ENCODE measurements at places on chromosomes 3 and 15.

- no peak for DNase-seq
Observed at GRCh38 chr3:184525337-184526087, 36.1 kb upstream of the EPHB3 start.

GRCh38 chr3:58034738-58035523, 26.7 kb downstream of the FLNB start:
- DNase-seq = peak; percentile 12

DNA sequence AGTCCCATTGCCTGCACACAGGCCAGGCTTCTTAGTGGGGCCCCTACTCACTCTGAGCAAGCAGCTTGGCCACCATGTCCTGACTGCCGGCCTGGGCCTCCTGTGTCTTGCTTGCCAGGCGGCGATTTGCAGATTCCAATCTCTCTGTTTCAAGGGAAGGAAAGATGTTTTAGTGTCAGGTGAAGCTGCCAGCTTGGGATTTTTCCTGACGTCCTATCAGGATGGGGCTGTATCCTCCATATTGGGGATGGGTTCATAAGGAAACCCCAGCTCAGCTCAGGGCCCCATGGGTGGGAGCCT, 8.5 kb downstream of the AMOTL2 start:
- no peak for DNase-seq

DNA sequence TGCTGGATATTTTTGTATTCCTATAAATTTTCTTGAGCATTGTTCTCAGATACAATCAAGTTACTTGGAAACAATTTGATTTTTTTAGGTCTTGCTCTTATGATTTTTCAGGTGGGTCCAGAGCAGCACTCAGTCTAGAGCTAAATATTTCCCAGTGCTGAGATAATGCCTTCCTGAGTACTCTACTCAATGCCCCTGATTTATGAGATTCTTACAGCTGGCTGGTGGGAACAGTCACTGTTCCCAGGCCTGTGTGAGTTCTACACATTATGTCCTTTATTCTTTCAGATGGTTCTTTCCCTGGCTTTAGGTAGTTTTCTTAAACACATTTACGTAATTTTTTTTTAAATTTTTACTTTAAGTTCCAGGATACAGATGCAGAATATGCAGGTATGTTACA, 51.0 kb upstream of the EIF5A2 start:
- no peak for DNase-seq

GRCh38 chr3:13827699-13828098, 52.2 kb downstream of the WNT7A start:
- no peak for DNase-seq

DNA sequence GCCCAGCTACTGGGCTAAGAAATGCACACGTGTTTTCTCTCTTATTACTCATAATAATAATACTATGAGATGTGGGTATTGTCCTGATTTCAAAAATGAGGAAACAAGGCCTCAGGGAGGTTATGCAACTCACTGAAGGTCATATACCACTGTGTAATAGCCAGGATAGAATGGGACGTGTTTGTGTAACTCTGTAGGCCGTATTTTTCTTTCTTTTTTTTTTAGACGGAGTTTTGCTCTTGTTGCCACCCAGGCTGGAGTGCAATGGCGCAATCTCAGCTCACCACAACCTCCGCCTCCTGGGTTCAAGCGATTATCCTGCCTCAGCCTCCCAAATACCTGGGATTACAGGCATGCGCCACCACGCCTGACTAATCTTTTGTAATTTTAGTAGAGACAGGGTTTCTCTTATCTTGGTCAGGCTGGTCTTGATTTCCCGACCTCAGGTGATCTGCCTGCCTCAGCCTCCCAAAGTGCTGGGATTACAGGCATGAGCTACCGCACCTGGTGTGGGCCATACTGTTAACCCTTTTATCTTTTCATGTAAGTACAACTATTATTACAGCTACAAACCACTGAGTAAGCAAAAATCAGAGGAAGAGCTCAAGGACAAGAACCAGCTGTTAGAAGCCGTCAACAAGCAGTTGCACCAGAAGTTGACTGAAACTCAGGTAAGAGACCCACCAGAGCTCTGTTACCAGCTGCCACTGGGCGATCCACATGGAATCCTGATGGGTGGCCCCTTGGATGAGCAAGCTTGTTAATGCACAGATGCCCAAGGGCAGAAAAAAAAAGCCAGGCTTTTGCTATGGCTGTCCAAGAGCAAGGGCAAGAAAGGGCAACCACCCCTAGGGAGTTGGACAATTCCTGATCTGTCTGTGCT, 6.7 kb downstream of the KNSTRN start:
- no peak for DNase-seq

- DNase-seq = no peak
Observed at GRCh38 chr15:55683376-55683775, 59.6 kb downstream of the PRTG start.

- DNase-seq = no peak
Observed at GRCh38 chr3:130738241-130738640, 8.4 kb downstream of the PIK3R4 start.

DNA sequence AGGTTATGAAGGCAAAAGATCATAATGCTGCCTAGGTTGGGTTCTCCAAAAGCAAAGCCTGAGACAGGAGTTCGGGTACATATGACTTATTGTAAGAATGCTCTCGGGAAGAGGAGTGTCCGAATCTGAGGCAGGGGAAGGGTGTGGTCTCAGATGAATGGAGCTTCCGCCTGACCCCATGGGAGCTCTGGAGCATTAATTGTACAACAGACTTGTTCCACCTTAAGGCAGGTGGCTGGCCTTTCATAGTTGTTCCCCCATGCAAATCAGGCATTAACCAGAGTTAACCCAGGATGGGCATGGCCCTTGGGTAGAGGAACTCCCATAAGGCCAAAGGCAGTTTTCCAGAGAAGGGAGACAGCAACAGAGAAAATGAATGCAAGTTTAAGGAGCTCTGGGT, 170.6 kb downstream of the MYRIP start:
- DNase-seq = no peak

- DNase-seq = no peak
Observed at GRCh38 chr3:101896083-101896757, 46.9 kb downstream of the NFKBIZ start.

- DNase-seq = no peak
Observed at GRCh38 chr3:117534138-117534537, 824.6 kb downstream of the TUSC7 start.

Measured in activated gamma-delta T cell treated with anti-CD3 and anti-CD28 coated beads, Interleukin-2, amount 50 U/mL, for 16 hours (primary cell).